ENCODE measurements at places on chromosomes 6 and 20.
A peak's percentile ranks its signal among the peaks of the same experiment; 100 is the strongest.

GRCh38 chr6:14877758-14878157 lies 368.1 kb upstream of the JARID2 start:
- no peak for DNase-seq

GRCh38 chr6:138442663-138443062 lies 38.6 kb downstream of the HEBP2 start:
- no peak for DNase-seq

- DNase-seq, result no peak
Observed at GRCh38 chr6:63783096-63783495, 147.5 kb downstream of the PHF3 start.

GRCh38 chr6:136922685-136923006 lies 545 bp downstream of the SLC35D3 start:
- no peak for DNase-seq

DNA sequence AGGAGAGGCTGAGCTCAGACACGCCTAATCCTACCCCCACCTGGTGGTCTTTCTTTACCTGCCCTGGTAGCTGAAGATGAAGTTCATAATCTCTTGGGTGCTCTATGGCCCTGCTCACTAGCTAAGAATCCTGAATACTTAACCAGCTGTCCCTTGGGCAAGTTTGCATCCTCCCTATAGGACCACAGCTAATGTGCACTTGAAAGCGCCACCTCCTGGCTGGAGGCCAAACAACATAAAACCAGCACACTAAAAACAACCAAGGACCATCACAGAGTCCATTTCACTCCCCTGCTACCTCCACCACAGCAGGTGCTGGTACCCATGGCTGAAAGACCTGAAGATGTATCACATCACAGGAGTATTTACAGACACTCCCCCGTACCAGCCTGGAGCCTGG lies 155.5 kb upstream of the SLC24A3 start:
- peak; percentile 17 for DNase-seq
